Amygdala (tissue), 56 donors: ENCODE measurements at places on chromosomes 4 and X.

DNA sequence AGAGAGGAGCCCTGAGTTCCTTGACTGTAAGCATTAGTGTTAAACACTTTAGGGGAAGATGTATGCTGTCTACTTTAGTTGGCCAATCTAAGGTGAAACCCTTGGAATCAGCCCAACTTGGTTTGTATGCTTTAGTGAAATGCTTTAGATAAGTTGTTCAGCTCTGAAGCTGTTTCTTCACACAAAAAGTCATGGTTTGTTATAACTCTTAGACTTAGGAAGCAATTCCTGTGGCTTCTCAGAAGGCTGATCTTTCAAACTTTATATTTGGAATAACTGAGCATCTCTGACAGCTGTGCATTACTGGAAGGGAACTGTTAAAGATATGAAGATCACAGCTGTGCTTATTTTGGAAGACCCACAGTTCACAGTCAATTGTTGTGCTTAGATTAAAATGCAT is 714.1 kb downstream of the FAT4 start:
- DNase-seq, result no peak

DNA sequence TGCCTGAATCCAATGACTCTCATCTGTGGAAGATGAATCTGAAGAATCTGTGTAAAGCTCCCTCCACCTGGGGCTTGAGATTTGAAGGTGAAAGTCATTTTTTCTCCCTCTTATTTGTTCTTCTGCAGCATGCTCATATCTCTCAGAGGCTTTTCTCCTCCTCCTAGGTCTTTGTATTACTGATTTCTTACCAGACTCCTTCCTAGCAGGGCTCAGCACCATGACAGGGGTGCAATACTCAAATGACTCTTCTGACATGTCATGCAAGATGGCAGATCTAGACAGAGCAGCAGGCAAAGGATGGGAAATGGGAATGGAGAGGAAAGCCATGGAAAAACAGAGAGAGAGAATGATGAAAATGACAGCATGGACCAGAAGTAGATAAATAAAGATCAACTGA is 118.3 kb downstream of the TMA16 start:
- DNase-seq, result no peak

DNA sequence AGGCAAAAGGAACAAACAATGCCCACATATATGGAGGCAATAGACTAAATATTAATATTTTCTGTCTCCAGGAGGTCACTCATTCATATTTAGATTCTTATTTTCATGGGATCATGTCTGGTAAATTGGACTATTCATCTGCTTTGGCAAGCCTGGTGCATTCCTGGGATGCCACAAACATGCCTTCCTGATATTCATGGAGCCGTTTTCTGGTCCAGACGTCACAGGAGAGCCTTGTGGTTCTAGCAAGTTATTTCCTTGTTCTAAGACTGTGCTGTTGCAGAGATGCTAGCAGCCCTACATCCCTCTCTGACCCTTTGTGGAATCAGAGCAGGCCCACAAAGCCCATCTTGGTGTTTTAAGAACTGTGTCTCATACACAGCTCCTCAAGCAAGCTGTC is 16.1 kb upstream of the EXOSC9 start:
- no peak for DNase-seq

- no peak for DNase-seq
These were observed 61.3 kb downstream of the ANTXR2 start for GRCh38 chr4:80011636-80012236.

DNA sequence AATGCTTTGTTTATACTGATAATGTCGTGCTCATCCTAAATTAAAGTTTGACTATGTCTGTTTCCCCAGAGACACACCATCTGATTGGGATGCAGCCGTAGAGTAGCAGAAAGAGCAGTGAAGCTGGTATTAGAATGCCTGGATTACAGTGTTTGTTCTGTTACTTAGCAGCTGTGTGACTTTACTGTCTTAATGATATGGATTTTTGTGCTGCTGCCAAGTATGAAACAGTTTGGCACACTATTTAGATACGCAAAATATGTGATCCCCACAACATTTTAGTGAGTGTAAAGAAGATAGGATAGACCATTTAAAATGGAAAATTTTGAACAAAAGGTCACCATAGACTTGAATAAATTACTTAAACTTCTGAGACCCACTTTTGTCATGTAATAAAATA is 1.2 kb upstream of the CHIC1 start:
- no peak for DNase-seq

- no peak for DNase-seq
These were observed 52.3 kb downstream of the PALLD start for GRCh38 chr4:168549143-168549542.

GRCh38 chrX:148185631-148186030 is 204.5 kb downstream of the FMR1NB start:
- DNase-seq, result no peak

- DNase-seq, result no peak
These were observed 46.2 kb downstream of the FAM9B start for GRCh38 chrX:8987672-8988250.

DNA sequence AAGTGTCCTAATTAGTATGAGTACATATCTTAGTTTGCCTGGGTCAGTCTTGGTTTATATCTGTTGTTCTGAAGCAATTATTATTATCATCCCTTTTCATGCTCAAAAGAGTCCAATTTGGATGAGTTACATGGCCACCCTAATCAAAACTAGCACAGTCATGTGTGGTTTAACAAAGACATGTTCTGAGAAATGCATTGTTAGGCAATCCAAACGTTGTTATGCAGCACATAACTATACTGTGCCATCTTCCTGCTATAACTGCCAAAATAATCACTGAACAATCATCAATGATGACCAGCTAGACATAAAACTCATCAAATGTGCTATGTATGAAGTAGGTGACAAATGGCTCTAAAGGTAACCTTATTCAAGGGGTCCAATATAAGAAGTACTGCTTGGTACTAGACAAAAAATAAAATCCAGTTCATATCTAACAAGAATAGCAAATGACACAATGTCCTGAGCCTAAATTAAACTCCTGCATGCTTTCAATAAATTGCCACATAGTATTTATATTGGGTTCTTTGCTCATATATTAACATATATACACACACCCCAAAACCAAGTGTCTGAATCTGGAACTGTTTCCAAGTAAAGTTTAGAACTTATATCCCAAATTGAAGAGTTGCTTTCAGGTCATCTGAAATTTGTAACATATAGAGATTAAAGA is 41.9 kb downstream of the CNOT6L start:
- DNase-seq, result no peak

DNA sequence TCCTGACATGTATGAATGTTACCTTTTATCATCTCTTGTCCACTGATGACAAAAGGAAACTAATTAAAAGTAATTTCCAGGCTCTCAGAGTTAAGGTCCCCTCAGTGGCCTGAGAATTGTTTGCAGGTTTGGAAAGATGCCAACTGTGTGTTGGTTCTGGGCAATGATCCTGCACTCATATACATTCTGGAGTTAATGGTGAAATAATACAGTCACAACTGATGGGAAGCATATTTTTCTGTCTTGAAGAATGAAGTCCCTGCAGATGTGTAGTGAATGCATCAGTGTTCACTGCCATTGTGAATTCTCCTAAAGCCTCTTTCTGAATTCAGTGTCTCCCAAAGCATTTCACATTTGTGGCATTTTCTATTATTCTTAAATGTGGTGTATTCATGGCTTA is 238.1 kb upstream of the PPP1R2C start:
- no peak for DNase-seq

- DNase-seq, result no peak
These were observed 41.9 kb downstream of the WWC2 start for GRCh38 chr4:183140911-183141320.

- DNase-seq, result no peak
These were observed 8.2 kb upstream of the CNOT6L start for GRCh38 chr4:77827343-77827742.

- DNase-seq, result no peak
These were observed 60.3 kb upstream of the DIPK2B start for GRCh38 chrX:45261005-45261404.

GRCh38 chrX:85611926-85612325 is 232.5 kb upstream of the POF1B start:
- no peak for DNase-seq

DNA sequence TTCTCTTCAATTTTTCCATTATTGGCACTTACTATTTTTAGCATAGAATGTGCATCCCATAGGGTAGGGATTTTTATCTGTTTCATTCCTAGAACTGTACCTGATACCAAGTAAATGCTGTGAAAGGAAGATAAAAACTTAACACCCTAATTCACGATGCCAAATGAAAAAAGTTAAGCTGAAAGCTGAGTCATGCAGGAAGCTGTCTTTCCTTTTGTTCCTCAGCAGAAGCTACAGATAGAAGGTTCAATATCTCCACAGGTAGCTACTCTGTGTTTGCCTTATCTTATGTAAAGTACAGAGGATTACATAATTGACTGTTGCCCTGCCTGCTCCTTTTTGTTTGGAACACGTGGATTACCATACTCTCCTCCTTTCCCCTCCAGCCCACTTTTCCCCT is 77.0 kb downstream of the LRP2BP start:
- no peak for DNase-seq

DNA sequence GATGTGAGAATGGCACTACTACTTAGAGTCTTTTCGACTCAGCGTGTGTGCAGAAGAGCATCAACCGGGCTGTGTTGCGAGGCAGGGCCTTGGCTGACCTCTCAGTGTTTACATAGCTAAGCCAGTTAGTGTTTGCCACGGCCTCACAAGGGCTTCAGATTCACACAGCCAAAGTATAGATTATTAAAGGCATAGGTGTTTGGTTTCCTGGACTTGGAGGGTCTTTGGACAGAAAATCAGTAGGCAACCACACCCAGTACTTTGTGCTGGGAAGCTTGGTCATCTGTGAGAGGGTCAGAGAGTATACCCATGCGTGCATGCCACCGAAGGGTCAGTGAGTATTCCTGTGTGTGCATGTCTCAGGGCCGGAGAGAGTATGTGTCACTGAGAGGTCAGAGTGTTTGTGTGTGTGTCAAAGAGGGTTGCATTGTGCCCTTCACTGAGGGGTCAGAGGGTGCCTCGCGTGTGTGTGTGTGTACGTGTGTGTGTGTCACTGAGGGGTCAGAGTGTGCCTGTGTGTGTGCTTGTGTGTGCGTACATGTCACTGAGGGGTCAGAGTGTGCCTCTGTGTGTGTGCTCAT is 69.7 kb upstream of the MSANTD1 start:
- no peak for DNase-seq

- no peak for DNase-seq
These were observed 1.6 kb downstream of the SH3RF1 start for GRCh38 chr4:169268951-169269760.

GRCh38 chrX:12309040-12309743 is 170.9 kb downstream of the FRMPD4 start:
- no peak for DNase-seq

DNA sequence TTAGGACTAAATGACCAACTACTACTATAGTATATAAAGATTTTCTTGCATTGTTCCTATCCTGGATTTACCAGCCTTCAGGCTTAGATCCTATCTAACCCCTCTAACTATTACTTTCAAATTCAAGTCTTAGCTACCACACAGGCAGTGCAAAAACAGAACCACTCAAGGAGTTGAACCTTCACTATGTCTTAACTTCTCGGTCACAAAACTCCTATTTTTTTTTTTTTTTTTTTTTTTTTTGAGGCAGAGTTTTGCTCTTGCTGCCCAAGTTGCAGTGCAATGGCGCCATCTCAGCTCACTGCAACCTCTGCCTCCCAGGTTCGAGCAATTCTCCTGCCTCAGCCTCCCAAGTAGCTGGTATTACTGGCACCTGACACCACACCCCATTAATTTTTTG is 6.3 kb upstream of the FAM200B start:
- DNase-seq, result no peak

DNA sequence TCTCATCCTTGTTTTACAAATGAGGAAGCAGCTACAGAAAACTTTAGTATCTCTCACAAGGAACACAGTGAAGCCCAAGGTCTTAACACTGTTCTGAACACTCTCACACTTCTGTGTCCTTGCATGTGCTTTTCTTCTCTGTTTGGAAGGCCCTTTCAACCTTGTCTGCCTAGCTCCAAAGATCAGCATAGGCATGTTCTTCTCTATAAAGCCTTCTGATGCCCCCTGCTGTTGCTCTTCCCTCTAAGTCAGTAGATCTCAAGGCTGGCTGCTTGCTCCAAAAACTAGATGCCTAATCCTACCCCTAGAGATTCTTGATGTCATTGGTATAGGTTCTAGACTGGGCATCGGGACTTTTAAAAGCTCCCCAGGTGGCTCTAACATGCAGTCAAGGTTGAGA is 5.9 kb downstream of the APOO start:
- DNase-seq, result peak; percentile 2

DNA sequence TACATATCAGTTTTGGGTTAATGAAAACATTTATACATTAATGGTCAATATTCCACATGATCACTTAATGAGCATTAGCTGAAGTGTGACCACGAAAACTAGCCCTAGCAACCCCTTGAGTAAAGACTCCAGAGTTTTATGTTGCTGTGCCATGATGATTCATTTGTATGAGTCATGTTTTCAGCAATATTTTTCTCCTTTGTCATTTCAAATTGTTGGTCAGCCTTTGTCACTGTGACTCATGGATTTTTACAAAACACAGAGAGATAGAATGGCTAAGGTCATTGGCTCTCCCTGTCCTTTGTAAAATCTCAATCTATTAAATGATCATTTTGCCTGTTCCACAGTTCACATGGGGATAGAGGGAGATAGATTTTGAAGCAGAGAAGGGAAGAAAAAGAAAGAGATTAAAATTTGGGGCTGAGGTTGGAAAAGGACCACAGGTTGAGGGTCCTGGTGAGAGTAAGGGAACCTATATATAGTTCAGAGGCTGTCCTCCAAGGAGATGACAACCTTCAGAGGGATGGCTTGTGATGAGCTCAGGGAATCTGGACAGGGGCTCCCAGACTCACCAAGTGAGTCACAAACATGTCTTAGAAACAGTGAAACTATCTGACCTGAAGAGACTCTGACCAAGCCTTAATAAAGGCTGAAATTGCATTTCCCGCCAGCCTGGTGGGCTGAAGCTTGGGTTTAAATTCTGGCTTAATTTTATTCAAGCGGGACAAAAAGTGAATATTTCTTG is 25.6 kb downstream of the NR0B1 start:
- no peak for DNase-seq
